Prostate gland (tissue), 2 donors: ENCODE measurements at places on chromosomes 2 and 18.

DNA sequence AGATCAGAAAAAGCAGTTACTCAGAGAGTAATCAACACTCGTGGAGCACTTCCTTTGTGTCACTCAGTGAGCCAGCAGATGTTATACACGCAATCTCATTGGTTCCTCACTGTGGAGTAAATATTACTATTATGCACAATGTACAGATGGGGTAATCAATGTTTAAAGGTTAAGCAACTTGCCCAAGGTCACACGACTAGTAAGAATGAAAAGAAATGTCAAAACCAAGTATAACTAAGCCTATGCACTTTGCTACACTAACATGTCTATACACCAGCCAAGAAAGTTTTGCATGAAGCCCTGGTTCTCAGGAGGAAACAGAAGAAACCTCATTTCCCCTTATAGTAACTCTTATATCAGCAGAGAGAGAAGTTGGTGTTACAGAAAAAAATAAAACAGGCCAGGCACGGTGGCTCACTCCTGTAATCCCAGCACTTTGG is 5.4 kb downstream of the METTL21A start:
- no peaks in the 10 kb centered on the region for H3K27me3 ChIP-seq
- H3K4me1 ChIP-seq = no peaks in the 10 kb centered on the region
- H3K27ac ChIP-seq = no peak overlapping the region
- DNase-seq = no peak

DNA sequence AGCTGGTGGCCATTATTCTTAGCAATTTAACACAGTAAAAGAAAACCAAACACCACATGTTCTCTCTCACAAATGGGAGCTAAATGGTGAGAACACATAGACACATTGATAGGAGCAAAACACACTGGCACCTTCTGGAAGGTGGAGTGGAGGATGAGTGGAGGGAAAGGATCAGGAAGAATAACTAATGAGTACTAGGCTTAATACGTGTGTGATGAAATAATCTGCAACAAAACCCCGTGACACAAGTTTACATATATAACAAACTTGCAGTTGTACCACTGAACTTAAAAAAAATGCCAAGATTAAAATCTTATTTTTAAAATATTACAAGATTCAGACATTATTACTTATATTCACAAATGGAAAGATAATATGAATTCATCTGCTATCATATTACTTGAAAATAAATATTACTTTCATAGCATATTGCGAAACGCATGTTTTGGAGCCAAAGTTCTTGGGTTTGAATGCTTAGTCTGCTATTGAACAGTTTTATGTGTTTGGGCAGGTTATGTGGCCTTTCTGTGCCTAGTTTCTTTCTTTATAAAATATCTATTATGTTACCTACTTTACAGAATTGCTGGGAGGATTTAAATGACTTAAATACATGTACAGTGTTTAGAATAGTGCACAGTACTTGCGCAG is 20.5 kb downstream of the ANKRD62 start:
- H3K27ac ChIP-seq = no peak overlapping the region
- no peak overlapping the region for H3K4me3 ChIP-seq
- H3K27me3 ChIP-seq = no peaks in the 10 kb centered on the region
- H3K36me3 ChIP-seq = no peaks in the 10 kb centered on the region
- no peak for DNase-seq

- no peak overlapping the region for H3K4me3 ChIP-seq
- no peaks in the 10 kb centered on the region for H3K27me3 ChIP-seq
- no peak for DNase-seq
- no peaks in the 10 kb centered on the region for H3K36me3 ChIP-seq
These were observed 865.6 kb upstream of the ID2 start for GRCh38 chr2:7816233-7816632.

- H3K27me3 ChIP-seq = no peaks in the 10 kb centered on the region
- H3K36me3 ChIP-seq = no peaks in the 10 kb centered on the region
- DNase-seq = no peak
- H3K27ac ChIP-seq = no peak overlapping the region
- H3K4me3 ChIP-seq = no peak overlapping the region
These were observed 17.1 kb downstream of the SNRPD1 start for GRCh38 chr18:21629089-21629832.

DNA sequence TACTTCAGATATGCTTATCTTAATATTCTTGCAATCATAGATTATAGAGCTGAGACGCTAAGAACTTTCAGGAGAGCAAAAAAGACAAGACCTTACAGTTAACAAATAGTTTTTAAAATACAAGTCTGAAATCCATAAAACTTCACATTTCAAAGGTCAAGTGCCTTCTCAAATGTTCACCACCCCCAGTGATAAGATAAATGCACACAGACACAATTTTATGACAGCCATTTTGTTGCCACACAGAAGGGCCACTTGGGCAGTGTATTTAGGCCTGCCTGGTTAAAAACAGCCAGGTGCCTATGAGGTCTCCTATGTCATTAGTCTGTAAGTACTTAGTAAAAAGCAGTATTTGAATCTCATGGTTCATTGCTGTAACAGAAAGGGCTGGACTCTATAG is 8.1 kb upstream of the PSTPIP2 start:
- no peak overlapping the region for H3K27ac ChIP-seq
- H3K4me3 ChIP-seq = no peak overlapping the region
- no peaks in the 10 kb centered on the region for H3K4me1 ChIP-seq
- no peak for DNase-seq
- H3K36me3 ChIP-seq = peaks cover 5% of the 10 kb centered on the region

DNA sequence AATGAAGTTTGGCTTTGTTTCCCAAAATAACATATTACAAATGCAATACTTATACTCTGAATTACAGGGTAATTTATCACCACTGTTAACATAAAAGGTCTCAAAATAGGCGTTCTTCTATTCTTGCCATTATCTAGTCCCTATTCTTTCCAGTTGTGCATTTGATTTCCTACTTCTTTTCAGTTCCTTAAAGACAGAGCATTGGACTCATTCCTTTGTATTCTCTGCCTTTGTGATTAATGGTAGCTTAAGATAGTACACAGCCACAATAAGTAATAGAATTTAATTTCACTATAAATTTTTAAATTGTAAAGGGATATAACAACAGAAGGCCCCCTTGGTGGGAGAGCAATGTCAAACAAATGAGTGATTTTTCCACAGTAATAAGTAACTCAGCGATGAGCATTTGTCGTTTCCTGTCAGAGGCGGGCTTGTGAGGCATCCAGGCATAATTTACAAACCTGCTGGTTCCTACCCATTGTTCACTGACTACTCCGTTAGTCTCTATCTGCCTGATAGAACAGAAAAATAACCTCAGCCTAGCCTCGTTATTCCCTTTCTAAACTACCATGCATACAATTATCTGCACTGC is 456.6 kb upstream of the REG3G start:
- no peaks in the 10 kb centered on the region for H3K27me3 ChIP-seq
- no peak overlapping the region for H3K4me3 ChIP-seq
- H3K36me3 ChIP-seq = no peaks in the 10 kb centered on the region
- no peaks in the 10 kb centered on the region for H3K4me1 ChIP-seq
- no peak overlapping the region for H3K27ac ChIP-seq
- DNase-seq = no peak
